ENCODE measurements at places on chromosomes 2 and 18.

GRCh38 chr2:174546519-174547506 lies 50.8 kb downstream of the WIPF1 start:
- peak; percentile 46 for DNase-seq

DNA sequence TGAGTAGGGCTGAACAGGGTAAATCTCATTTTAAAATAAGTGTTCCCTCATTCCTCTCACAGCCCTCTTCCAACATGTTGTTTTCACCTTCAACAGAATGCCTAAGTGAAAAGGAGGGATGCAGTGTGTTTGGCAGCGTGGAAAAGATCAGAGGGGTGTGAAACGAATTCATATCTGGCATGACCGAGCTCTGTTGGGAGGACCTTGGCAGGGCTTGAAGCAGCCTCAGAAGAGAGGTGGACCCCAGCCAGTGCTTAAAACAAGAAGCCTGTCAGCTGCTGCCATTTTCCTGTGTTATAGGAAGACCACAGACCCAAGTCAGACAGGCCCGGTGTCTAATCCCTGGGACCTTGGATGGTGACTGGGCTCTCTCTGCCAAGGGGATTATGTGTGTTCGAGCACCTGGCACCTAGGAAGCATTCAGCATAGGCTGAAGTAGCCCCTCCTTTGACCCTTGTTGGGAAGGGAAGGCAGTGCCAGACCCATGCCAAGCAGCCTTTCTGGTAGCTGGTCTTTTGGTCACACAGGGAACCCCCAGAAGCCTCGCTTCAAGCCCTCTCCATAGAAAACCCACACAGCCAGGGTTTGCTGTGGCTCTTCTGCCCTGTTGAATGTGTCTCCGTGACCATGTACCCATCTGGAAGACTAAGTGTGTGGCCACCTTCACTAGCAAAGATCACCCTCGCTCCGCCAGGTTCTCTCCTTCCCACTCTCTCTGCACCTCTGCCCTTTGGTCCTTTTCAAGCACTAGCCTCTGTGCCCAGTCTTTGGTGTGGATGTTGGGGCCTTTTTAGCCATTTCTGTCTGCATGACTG lies 87.5 kb upstream of the ST3GAL5 start:
- no peak for DNase-seq

- DNase-seq = no peak
Measured at GRCh38 chr2:20141056-20141762, 83.7 kb downstream of the SDC1 start.

GRCh38 chr2:56021579-56021978 lies 98.0 kb upstream of the EFEMP1 start:
- no peak for DNase-seq

DNA sequence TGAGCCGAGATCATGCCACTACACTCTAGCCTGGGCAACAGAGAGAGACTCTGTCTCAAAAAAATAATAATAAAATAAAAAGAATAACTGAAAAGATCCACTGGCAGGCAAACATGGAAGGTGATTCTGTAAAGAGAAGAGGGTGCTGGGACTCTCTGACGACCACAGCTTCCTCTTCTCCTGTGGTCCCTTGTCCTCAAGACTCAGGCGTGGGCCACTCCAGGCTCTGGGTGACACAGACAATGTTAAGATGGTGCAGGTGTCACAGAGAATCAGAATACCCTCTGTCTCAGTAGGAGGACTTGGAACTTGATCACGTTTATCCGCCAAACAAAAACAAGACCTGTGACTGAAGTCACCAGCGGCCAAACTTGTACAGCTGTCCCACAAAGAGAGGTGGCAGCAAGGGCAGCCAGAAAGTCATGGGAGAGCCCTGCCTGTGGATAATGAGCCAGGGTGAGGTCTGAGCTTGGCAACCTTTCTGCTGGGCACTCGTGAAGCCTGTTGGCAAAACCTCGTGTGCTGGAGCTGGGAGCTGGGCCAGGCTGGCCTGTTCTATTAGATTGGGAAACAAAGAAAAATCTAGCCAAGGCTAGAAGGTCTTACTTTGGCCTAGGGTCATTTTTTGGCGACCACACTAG lies 76.4 kb upstream of the ITGA6 start:
- no peak for DNase-seq

DNA sequence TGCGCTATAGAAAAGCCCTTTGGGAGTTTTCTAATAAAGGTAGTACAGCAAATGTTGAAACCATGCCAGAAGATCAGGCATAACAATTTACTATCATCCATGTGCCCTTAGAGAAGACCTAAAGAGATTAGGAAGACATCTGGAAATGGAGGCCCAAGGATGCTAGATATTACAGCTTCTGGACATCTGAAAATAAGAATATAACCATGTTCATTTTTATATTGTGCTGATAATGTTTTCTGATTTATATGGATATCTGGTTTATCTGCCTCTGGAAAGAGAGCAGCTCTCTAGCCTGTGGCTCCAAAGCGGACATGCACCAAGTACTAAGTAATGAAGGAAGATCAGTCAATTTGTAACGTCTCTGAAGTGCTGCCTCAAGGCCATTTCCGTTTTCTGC lies 478.0 kb upstream of the DDX18 start:
- DNase-seq = no peak

DNA sequence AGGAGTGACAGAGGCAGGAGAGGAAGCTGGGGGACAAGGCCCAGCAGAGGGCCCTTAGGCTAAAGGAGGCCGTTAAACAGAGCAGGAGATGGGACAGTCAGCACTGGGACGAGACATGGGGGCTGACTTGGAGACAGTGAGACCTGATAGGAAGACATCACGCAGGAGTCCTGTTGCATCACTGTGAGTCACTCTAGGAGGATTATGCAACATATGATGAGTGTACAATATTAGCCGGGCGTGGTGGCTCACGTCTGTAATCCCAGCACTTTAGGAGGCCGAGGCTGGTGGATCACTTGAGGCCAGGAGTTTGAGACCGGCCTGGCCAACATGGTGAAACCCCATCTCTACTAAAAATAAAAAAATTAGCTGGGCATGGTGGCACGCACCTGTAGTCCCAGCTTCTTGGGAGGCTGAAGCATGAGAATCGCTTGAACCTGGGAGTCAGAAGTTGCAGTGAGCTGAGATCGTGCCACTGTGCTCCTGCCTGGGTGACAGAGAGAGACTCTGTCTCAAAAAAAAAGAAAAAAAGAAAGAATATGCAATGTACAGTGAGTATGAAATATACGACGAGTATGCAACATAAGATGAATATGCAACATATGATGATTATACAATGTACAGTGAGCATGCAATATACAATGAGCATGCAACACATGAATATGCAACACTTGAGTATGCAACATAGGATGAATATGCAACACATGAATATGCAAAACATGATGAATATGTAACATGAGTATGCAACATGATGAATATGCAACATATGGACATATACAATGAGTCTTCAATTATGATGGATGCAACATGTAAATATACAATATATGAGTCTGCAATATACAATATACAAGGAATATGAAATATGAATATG lies 83.3 kb upstream of the ID2 start:
- no peak for DNase-seq

DNA sequence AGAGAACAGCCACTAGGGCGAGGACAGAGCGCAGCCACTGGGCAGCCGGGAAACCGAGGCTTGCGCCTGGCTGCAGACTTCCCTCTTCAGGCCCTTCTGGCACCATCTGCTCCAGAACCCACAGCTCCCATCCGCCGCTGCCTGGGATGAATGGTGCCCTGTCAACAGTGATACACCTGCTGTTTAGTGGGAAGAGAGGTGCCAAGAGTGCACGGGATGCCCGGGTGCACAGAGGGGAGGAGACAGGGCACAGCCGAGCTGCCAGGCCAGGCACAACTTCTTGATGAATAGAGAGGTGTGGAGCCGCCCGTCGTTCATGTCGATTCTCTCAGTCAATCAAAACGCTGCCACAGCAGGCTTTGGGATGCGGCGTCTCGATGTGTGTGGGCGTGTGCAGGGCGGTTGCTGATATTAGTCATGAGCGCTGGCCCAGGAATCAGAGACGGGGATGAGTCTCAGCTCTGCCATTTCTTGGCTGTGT lies 39.5 kb downstream of the RRM2 start:
- no peak for DNase-seq

DNA sequence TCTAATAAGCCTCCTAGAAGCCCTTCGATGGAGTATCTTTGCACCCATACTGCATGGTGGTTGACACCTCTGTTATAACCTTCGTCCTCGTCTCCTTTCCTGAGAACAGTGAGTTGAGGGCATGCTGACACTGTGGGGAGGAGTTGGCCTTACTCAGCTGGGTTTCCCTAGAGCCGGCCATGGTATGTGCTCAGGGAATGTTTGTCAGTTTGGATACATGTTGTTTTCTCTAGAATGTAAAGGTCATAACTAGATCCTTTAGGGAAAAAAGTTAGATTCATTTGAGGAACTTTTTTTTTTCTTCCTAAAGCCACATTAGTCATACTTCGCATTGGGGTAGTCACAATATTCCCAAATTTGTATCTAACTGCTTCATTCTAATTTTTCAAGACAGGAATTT lies 106.0 kb upstream of the FOSL2 start:
- no peak for DNase-seq

DNA sequence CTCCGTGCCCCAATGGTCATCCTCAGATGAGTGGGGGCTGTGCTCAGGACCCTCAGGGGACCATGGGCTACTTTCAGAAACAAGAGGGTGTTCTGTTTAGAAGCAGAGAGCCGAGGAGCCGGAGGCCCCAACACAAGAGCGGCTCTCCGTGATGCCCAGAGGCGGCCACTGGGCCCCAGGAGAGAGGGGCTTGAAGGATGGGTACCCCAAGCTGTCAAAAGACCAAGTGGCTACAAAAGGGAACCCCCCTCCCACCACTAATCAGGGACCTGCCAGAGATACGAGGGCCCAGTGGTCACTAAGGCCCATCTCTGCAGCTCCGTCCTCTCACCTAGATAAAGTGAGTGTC lies 93.6 kb downstream of the HDAC4 start:
- no peak for DNase-seq

DNA sequence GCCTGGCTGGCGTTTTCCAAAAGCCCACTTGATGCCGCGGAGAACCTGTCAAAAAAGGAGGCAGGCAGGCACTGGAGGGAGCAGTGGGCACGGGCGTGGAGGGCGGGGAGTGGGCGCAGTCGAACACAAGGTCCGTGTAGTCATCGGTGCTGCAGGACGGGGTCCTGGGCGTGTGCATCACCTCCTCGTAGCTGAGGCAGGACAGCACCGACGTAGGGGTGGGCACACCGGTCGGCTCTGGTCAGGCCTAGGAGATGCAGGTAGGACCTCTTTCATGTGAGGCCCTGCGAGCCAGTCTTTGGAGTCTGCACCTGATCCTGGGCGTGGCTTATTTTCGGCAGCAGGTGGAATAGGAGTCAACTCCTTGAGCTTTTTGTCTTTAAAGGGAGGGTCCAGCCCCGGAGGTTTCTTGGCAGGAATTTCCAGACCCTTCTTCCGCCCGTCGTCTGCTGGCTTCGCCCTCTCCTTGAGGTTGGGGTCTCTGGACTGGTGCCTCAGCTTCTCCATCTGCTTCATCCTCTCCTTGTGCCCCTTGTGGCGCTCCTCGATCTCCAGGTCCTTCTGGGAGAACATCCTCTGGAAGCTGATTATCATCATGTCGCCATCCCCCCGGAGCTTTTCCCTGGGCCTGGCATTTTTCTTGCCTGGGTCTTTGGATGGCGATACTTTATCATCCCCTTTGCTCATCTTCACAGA lies 892.5 kb upstream of the LRRTM1 start:
- no peak for DNase-seq

DNA sequence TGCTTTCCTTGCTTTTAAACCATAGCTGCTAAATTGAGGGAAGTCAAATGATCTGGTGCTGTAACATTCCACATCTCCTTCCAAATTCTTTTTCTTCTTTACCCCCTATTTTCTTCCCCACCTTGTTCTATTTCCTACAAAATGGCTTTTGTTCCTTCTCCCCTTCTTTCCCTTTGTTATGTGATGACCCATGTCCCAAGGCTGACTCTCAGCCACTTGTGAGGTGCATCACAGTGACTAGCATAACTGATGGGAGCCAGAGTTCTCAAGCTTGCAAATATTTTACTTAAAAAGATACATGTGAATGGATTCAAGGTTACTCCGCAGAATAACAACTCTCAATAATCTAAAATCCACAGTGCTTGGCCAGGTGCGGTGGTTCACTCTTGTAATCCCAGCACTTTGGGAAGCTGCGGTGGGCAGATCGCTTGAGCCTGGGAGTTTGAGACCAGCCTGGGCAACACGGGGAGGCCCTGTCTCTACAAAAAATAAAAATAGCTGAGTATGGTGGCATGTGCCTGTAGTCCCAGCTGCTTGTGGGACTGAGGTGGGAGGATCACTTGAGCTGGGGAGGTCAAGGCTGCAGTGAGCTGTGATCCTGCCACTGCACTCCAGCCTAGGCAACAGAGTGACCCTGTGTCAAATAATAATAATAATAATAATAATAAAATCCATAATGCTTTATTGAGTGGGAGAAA lies 100.1 kb upstream of the CERS6 start:
- DNase-seq = no peak

- no peak for DNase-seq
Measured at GRCh38 chr2:209619782-209620181, 151.8 kb upstream of the UNC80 start.

GRCh38 chr2:10655499-10656225 lies 34.1 kb downstream of the NOL10 start:
- no peak for DNase-seq

DNA sequence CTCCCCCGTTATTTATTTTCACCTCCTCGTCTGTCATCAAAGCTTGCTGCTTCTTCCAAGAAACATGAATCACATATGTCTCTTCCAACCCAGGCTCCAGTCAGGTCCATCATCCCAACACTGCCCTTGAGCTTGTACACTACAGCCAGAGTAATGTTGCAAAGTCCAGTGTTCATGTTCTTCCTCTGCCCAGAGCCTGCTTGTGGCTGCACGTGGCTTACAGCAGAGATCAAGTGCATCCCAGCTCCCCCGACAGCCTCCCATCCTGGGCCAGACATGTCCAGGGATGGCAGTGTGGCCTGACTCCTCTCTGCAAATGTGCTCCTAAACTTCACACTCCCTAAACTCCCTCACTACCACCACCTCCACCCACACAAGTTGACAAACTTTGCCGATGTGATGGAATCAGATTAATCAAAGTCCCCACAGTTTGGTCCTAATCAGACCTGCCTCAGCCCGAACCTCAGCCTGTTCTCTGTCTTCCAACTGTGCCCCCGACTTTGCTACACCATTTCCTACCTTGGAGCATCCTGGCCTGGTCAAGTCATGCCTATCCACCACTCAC lies 54.2 kb upstream of the MAPRE3 start:
- no peak for DNase-seq

GRCh38 chr2:96204836-96205624 lies 3.6 kb downstream of the STARD7 start:
- no peak for DNase-seq

DNA sequence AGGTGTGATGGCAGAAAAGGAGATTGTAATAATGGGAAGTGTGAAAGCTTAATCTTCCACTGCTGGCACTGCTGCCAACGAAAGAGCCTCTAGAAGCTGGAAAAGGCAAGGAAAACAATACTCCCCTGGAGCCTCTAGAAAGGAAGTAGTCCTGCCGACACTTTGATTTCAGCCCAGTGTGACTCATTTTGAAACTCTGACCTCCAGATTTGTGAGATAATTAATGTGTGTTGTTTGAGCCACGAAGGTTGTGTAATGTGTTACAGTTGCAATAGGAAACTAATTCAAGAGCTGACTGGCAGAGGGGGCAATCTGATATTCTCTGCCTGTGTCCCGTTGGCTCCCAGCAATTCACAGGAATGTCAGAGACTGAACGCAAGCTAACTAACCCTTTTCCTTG lies 219.2 kb upstream of the UBE2E3 start:
- DNase-seq = no peak

Measured in Jurkat, Clone E6-1 (cell line).